Left ventricle myocardium inferior (tissue), 1 donor: ENCODE measurements at places on chromosomes 6 and 20. TPM values are rescaled to one million over a fixed set of nuclear protein-coding genes. Genes with fewer than 3 reads are reported as not detected.

DNA sequence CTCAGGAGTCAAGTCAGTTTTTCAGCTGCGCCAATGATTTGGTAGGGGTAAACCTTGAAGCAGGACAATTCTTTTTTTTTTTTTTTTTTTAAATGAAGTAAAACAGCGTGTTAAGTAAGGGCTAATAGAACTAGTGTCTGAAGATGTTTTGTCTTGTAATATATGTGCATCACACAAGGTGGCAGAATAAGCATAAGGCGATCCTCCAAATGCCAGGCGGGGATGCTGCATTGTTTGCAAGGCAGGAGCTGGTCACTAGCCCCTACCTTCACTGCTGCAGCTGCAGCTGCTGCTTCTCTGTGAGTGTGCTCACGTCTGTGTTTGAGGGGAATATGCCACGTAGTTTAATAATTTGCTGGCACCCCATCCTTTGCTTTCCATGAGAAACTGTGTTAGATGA, 272.7 kb upstream of the MAP3K7 start:
- no peak for DNase-seq

The SLX4IP gene
- 3.1 TPM for total RNA-seq

The C20orf144 gene
- total RNA-seq: not detected

DNA sequence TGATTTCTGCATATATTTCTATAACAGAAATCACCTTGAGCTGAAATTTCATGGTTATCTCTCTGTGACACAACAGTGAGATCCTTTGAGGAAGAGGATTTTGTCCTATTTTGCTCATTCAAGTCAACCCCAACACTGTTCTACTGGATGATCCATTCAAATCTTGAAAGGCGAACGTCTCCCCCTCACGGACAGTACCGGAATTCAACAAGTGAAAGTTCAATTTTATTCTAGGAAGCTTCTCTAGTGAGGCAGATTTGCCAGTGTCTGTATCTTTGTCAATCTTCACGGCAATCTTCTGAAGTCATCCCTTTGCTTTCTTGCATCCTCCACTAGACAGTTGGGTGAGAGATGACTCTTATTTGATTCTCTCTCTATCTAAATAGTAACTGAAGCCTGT, 91.7 kb upstream of the PDE7B start:
- DNase-seq: no peak

DNA sequence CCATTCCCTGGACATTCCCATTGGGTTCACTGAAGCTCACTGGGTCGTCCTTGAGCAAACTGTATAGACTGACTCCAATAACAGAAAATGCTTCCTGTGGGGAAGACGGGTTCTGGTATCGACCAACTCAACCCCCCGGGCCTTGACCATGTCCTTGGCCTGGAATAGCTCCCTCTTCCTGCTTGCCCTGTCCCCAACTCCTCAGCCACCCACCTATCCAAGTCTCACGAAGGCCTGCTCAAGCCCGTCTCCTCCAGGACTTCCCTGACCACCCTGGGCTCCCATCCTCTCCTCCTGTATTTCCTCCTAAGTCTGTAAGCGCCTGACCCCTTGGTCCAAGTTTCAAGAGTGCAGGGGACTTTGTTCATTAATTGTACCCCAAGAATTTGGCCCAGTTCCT, 2.8 kb upstream of the HMGA1 start:
- DNase-seq: no peak

The CST4 gene
- total RNA-seq: not detected

- DNase-seq: no peak
Measured at GRCh38 chr6:149248693-149249369, 68.7 kb upstream of the TAB2 start.

The AGPAT4 gene
- total RNA-seq: 2.2 TPM

DNA sequence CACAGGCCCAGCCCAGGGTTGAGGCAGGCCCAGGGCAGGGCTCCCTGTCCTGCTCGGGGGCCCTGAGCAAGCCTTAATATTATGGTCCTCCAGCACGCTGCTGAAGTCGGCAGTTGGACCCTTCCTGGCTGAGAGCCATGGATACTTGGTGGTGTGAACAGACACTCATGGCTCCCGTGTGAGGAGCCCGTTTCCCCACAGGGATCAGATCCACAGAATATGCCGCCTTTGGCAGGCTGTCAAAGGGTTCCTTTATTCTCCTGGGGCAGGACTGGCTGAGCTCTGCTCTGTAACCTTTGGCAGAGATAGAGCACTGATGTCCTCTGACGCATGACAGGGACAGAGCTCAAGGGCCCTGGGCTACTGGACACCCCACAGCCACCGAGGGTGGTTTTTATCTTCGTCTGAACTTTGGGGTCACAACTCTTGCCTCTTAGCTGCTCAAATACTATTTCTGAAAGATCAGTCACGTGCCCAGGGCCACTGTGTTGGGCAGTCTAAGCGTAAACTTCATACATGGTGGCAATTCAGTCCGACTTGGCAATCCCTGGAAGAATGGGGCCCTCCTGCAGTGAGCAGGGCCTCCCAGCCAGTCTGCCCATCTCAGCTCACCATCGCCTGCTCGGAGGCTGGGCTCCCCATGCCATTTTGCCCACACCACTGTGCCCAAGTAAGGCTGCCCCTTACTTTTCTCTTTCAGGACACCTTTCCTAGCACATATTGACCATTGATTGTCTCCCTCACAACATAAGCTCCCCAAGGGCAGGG, 49.1 kb downstream of the TTI1 start:
- peak; percentile 26 for DNase-seq

The FANCE gene
- total RNA-seq: 3.7 TPM

- no peak for DNase-seq
Measured at GRCh38 chr6:136317971-136318370, 28.3 kb upstream of the BCLAF1 start.

- DNase-seq: no peak
Measured at GRCh38 chr6:164273491-164273890, 859.0 kb downstream of the QKI start.

DNA sequence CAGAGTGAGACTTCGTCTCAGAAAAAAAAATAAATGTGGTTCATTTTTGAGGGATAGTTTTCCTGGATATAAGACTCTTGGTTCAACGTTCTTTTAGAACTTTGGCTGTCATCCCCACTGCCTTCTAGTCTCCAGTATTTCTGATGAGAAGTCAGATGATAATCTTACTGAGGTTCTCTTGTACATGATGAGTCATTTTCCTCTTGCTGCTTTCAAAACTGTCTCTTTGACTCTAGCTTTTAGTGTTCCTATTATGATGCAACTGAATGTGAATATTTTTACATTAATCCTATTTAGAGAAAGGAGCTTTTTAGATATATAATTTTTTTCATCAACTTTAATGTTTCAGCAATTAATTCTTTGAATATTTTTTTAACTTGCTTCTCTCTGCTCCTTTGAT, 46.0 kb upstream of the OR14J1 start:
- DNase-seq: no peak

DNA sequence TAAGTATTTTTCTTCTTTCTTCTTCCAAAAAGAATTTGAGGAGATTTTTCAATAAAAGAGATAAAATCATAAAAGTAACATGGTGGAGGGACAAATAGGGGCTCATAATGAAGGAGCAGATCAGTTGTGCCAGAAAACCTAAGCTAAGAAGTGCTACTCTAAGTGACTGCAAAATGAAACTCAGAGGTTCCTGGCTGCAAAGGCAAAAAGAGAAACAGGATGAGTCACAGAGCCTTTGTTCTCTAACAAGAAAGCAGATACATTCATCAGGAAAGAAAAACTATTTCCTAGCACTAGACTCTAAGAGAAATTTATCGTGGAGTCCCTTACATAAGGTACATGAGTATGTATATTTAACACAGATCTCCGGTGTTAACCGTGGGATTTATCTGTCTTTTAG, 49.8 kb downstream of the TSHZ2 start:
- no peak for DNase-seq

- no peak for DNase-seq
Measured at GRCh38 chr6:169099411-169100202, 154.0 kb downstream of the THBS2 start.
